Left colon (tissue), 2 donors: ENCODE measurements at places on chromosomes 11 and 22. TPM values are rescaled to one million over a fixed set of nuclear protein-coding genes. Genes with fewer than 3 reads are reported as not detected.

GRAP2 gene
- 2.1 TPM for total RNA-seq

C11orf52 gene
- 8.5 TPM for total RNA-seq

H19 gene
- 7.4 TPM for total RNA-seq

- no peak for DNase-seq
Observed at GRCh38 chr11:64558065-64558745, 32.8 kb upstream of the SLC22A12 start.

GRCh38 chr11:61621917-61622585 lies 41.2 kb upstream of the SYT7 start:
- DNase-seq = no peak

DNA sequence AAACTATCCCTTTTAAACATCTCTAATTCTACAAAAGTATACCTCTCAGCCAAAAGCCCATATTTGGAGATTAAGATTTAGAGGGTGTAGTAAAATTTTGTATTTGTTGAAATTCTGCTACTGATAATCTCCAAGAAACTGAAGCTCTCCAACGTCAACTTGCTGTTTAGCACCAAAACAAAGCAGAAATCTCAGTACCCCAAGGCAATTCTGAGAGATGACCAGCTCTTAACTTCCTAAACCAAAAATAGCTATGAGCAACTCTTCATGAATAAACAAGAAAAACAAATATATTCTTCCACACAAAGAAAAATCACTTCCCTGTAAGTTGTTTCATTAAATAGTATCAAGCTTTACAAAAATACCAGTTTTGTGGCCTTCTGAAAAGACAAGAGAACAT lies 13.3 kb downstream of the RRAS2 start:
- DNase-seq = no peak

DNA sequence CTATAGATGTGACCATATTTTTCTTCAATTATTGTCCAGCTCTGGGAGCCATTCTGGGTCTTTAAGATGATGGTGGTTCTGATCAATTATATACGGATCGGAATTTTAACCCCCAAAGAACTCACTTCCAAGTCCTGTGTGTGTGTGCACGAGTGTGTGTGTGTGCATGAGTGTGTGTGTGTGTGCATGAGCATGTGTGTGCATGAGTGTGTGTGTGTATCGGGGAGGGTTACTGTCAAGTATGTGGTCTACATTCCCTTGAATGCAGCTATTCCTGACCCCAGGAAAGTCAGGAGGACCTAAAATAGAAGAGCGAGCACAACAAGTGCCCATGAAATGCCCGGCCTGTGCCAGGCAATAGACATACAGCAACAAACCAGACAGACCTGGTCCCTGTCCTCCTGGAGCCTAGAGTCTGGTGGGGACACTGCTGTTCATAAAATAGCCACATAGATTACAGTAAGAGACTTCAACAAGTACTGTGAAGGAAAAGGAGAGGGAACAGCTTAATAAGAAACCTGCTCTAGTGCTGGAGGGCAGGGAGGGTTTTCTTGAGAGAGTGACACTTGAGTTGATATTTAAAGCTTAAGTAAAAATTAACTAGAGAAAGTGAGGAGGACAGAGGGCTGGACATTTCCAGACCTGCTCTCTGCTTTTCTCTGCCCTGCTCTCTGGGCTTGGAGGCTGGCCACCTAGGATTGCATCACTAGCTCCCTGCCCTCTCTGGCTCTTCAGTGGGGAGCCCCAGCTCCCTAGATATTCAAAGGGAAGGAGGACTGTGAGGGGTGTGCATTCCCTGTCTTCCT lies 66.1 kb upstream of the SPON1 start:
- no peak for DNase-seq

GRCh38 chr11:62574363-62575071 lies 826 bp upstream of the EEF1G start:
- DNase-seq = peak; percentile 62

GRCh38 chr22:41480397-41480735 lies 11.4 kb downstream of the ACO2 start:
- DNase-seq = no peak

DNA sequence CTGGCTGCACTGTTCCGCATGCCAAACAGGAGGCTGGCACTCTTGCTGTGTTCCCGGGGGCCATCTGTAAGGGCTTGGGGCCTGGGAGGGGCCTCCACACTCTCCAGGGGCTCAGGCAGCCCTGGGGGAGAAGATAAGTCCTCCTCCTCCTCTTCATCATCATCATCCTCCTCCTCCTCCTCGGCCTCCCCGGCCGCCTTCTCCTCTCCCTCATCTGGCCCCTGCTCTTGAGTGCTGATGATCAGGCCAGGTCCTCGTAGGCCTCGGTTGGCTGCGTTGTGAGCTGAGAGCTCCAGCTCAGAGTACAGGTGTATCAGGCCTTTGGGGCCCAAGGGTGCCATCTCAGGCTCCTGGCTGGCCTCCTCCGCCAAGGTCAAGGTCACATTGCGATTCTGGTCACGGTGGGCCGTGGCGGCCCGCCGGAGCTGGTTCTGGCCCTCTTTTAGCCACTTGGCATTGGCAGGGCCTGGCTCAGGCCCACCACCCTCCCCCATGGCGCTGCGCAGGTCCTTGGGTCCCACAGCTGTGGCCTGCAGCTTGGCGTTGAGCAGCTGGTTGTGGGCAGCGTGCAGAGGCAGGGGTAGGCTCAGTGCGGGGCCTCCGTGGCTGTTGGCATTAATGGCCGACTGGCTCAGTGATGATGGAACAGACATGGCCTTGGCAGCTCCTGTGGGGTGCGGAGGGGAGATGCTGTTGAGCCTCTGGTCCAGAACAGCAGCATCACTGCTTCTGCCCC lies 8.0 kb downstream of the APBB1 start:
- DNase-seq = no peak

GRCh38 chr11:723120-723883 lies 17.3 kb downstream of the EPS8L2 start:
- DNase-seq = no peak

- DNase-seq = no peak
Observed at GRCh38 chr11:1844221-1845094, 5.7 kb downstream of the TNNI2 start.

GRCh38 chr11:103735497-103736032 lies 300.9 kb upstream of the DDI1 start:
- DNase-seq = no peak

DNA sequence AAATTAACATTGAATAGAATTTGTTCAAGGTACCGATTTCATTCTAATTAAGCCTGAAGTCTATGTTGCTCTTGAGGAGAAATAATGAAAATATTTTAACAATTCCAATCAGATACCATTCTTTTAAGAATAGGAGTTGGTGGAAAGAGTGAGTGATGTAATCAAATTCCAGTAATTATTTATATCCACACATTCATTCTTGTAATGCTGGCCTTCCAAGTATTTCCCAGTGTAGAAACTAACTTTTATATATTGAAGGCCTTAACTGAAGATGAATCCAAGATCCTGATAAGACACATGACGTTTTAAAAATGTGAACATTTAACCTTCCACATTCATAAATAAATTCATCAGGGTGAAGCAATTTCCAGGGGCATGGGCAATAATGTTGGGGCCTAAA lies 36.6 kb upstream of the PAX6 start:
- no peak for DNase-seq

- no peak for DNase-seq
Observed at GRCh38 chr11:32447252-32447651, 11.9 kb upstream of the WT1 start.

GRCh38 chr11:1235901-1236315 lies 13.0 kb downstream of the MUC5B start:
- peak; percentile 11 for DNase-seq

GRCh38 chr22:27663812-27664211 lies 137.7 kb downstream of the MN1 start:
- DNase-seq = no peak

GRCh38 chr22:46233231-46233630 lies 16.9 kb downstream of the CDPF1 start:
- no peak for DNase-seq

- DNase-seq = no peak
Observed at GRCh38 chr11:111173221-111173620, 72.3 kb upstream of the POU2AF2 start.

DNA sequence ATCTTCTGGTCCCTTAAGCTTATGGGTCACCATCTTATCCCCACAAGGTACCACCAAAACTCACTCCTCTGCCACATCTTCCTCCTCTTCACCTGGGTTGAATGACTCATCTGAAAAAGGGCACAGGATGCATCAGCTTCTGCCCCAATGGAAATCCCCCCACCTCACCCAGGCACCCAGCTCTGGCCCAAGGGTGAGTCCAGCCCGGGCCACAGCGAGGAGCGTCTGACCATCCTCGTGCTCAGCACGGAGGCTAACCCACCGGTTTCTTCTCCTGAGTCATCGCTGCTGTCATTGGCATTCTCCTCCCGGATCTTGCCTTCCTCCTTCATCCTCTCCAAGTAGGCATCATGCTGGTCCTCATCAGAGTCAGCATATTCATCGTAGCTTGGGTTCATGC lies 5.3 kb upstream of the TNKS1BP1 start:
- no peak for DNase-seq

GRCh38 chr11:12889243-12889642 lies 119.9 kb upstream of the RASSF10 start:
- peak; percentile 35 for DNase-seq

GRCh38 chr11:112453601-112454577 lies 193.2 kb upstream of the PLET1 start:
- peak; percentile 52 for DNase-seq

DNA sequence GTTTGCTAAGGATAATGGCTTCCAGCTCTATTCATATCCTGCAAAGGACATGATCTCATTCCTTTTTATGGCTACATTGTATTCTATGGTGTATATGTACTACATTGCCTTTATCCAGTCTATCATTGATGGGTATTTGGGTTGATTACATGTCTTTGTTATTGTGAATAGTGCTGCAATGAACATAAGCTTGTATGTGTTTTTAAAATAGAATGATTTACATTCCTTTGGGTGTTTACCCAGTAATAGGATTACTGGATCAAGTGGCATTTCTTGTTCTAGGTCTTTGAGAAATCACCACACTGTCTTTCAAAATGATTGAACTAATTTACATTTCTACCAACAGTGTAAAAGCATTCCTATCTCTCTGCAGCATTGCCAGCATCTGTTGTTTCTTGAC lies 6.0 kb upstream of the MS4A6E start:
- DNase-seq = no peak

DNA sequence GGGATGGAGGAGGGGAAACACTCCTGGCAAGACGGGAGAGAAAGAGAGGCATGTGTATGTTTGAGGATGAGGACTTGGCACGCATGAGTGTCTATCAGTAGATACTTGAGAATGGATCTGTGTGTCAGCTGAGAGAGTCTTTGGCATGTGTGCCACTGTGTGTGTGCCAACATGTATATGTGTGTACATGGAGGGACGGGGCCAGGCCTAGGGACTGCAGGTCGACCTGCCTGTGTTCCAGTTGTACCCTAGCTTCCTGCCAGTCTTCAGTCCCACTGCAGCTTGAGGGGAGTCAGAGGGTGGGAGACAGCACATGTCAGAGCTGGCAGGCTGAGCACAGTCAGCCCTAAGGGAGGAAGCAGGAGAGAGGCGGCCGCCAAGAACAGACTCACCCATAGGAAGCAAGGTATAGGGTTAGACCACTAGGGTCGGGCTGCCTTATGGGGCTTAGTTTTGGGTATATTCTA lies 5.6 kb downstream of the CLCF1 start:
- DNase-seq = no peak

GRCh38 chr11:34481307-34481706 lies 32.3 kb downstream of the ELF5 start:
- no peak for DNase-seq

DNA sequence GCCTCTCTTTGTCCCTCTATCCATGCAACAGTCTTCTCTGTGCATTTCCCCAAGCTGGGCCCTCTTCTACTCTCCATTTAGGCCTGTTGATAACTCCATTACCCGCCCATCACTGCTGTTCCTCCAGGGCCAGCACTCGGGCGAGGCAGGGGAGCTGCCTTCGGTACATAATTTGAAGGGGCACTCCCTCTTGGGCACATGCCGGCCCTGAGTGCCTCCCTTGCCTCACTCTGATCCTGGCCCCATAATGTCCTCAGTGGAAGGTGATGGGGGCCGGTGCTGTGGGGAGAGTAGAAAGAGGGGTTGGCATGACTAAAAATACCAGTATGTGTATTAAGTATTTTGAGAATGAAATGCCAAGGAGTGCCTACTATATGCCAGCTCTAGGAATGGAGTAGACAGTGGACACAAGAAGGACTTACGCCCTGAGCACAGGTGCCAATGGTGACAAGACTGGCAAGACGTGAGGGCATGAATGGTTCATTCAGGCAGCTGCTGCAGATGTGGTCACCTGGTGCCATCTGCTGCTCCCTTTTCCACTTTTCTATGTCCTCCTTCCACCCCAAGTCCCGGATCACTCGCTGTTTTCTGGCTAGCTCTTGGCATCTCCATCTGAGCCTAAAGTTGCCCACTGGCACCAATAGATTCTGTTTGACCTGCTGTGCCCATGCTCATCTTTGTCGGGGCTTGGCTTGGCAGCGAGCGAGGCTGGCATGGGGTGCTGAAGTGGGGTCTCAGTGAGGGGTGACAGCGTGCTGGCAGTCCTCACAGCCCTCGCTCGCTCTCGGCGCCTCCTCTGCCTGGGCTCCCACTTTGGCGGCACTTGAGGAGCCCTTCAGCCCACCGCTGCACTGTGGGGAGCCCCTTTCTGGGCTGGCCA lies 22.6 kb downstream of the TMEM218 start:
- no peak for DNase-seq

DNA sequence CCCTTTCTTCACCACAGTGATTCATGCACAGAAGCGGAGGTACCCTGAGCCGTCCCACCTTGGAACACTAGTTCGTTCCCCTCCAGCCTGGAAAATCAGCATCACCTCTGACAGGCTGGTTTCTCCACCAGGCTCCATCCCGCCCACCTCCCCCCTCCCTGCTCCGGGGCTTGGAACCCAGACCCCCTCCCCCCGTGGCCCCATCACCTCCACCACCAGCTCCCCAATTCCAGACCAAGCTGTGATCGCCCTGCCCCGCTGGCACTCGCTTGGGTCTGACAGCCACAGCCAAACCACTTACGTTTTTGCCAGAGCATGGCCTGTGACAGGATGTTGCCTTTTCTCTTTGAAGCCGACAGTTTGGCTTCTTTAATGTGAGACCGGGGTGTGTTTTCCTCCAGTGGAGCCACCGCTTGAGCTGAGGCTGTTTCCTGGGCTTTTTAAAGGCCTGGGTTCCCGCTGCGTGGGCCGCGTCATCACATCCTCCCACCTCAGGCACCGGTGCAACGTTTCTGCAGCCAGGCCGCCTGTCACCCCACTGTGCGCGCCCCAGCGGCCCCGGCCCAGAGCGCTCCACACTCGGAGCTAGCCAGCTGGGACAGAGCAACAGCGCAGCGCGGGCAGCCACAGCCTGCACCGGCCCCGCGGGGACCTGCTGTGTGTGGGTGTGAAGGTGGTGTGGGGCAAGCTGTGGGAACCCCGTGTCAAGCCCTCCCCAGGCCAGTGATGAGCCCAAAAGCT lies at the start of gene POU2AF1:
TSS of gene POU2AF1 (minus strand) at position 415 of the 741 bp plus-strand sequence. CDS start at position 317, 98 bp downstream.
- DNase-seq = peak; percentile 58
